ENCODE measurements at places on chromosomes 13 and 19.
A peak's percentile ranks its signal among the peaks of the same experiment; 100 is the strongest.

DNA sequence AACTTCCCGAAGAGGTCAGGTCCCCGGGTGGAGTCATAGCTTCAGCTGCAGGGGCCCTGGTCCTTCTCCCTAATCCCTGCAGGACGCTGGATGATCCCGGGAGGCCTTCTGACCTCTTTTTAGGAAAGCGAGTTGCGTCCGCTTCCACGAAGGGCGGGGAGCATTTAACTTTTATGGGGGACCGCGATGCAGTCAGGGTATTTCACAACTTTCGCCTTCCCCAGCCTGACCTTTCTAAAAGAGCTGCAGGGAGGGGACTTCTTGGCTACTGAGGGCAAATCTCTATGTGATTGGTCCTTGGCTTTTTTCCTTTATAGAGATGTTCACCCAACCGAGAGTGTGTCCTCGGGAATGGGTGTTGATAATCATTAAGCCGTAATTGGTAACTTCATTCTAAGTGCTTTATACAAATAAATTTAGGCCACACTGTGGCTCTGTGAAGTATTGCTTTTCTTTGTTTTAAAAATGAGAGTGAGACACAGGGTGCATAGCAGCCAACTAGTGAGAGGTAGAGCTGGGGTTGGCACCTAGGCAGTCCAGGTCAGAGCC is 778 bp downstream of the ZNF230 start:
- DNase-seq = no peak

DNA sequence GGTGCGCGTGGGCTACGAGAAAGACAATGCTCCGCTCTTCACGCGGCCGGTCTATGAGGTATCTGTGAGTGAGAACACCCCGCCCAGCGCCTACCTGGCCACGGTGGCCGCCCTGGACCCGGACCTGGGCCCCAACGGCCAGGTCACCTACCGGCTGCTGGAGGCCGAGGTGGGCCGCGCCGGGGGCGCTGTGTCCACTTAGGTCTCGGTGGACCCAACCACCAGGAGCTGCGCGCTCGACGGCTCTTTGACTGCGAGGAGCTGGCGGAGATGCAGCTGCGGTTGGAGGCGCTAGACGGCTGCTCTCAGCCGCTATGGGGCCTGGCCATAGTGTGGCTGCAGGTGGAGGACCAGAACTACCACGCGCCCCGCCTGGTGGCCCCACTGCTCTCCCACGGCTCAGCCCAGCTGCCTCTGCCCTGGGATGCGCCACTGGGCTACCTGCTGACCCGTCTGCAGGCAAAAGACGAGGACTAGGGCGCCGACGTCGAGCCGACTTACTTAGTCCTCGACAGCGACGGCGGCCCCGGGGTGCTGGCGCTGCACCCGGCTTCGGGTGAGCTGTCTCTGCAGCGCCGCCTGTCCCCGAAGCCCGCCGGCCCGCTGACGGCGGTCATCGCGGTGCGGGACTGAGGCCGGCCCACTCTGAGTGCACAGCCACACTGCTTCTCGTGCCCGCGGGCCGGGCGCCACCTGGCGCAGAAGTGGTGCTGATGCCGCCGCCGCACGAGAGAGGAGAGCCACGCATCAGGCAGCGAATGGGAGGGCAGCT is 173.0 kb downstream of the OLFM4 start:
- DNase-seq = no peak

DNA sequence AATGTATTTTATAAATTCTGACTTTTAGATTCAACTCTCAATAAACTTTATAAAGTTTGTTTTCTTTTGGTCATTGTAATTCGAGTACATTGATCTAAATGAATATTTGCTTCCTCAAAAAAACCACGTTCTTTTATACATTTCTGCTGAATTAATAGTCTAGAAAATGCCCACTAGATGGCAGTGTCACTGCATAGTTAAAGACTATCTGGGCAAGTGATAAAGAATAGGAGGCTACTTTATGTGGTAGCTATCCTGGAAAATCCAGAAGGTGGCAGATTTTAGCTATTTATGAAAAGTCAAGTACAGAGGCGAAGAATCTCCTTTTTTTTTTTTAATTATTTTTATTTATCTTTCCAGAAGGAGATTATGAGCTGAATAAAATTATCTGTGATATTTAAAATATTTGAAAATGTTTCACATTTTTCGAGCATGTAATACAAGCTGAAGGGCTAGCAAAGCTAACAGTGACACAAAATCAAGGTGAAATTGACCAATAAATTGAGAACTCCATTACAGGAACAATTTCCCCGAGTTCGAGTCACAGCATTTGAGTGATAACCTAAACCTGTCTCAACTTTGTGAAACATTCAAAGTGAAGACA is 221.8 kb downstream of the OLFM4 start:
- DNase-seq = peak; percentile 73

DNA sequence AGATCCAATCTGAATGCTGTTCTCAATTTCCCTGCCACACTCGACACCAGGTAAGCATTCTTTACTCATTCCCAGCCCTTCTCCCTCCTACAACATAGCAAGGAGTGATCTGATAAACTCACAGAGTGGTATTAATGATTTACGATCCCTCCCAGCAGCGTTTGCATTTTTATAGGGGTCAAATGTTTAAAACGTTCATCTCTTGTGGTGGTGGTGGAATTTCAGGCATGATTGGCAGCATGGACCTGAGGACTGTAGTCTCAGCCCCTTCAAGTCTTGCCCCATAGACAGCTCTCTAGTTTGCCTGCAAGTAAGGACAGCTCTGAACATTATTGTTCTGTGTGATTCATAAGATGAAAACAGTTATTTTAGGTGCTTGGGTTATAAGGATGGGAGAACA is 565.7 kb downstream of the EFNB2 start:
- DNase-seq = no peak

- no peak for DNase-seq
These were observed 25.8 kb downstream of the PRKD2 start for GRCh38 chr19:46691104-46691503.

- peak; percentile 46 for DNase-seq
These were observed 122.6 kb upstream of the SLC10A2 start for GRCh38 chr13:103188713-103189326.

DNA sequence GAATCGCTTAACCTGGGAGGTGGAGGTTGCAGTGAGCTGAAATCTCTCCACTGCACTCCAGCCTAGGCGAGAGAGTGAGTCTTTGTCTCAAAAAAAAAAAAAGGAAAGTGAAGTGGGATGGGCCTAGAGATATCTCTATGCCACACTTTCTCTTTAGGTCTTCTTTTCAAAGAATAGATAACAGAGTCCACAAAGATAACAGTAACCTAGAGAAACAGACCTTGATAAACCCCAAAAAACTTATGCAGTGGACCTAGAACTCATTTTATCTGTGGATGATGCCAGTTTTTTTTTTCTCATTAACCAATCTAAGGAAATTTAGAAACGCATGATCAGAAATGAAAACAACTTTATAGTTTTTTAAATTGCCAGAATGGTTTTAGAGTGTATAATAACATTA is 227.4 kb downstream of the LHFPL6 start:
- DNase-seq = no peak

GRCh38 chr19:40613690-40614621 is 12.8 kb downstream of the LTBP4 start:
- peak; percentile 73 for DNase-seq

DNA sequence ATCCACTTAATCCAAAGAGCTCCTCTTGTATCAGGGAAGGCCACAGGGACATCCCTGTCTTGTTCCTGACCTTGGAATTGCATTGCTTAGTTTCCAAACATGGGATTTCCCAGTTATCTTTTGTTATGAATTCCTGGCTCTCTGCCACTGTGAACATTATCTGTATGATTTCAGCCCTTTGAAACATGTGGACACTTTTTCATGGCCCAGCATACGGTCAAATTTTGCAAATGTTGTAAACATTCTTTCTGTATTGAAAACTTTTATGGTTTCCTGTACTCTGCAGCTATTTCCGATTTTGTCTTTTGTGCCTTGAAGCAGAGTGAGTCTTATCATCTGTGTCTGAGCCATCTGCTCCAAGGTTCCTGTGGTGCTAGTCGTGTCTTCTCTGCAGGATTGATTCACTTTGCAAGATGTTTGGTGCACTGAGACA is 4.5 kb upstream of the CFAP97D2 start:
- no peak for DNase-seq

- no peak for DNase-seq
These were observed 1.3 kb downstream of the FAM174C start for GRCh38 chr19:1276628-1277022.

- DNase-seq = peak; percentile 79
These were observed 58.7 kb upstream of the KLF5 start for GRCh38 chr13:73000027-73000674.

DNA sequence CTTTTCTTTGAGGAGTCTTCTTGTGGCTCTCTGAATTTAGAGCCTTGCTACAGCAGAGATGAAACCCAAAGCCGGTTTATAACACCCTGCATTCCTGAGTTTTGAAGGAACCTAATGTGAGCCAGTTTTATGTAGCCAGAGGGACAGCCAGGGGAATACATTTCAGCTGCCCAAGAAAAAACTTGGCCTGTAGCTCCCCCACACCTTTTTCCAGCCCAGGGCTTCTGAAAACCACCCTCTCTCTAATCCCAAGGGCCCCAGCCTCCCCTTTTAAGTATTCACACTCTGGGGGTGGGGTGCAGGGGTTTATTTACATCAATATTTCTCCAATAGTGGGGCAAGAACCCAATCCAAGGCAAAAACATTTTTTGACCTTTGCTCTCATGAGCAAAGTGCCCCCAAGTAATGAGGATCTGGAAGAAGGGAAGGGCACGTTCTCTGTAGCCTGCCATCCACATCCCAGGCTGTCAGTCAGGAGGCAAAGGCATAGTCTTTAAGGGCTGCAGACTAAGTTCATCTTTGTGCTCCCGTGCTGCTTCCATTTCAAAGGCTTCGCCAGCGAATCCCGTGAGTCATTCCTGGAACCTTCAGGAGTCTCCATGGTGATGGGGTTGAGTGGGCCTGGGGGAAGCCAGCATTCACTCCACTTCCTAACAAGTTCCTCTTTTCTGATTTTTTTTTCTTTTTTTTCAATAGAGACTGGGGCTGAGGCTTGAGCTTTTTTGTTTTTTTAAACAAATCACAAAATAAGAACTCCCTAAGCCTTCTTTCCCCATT is 33.2 kb upstream of the MEDAG start:
- DNase-seq = no peak

GRCh38 chr13:36912973-36913372 is 7.1 kb downstream of the SMAD9 start:
- no peak for DNase-seq

DNA sequence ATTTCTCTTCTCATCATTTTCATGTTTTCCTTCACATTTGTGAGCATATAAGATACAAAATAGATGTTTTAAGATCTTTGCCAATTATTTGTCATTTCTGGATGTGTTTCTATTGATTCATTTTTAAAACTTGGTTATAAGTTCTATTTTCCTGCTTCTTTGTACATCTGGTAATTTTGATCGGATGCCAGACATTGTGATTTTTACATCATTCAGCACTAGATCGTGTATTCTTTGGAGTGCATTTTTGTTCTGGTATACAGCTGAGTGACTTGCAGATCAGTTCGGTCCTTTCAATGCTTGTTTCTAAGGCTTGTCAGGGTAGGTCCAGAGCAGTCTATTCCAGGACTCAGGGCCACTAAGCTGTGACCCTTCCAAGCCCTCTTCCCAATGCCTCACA is 198.2 kb downstream of the KLF12 start:
- DNase-seq = no peak

DNA sequence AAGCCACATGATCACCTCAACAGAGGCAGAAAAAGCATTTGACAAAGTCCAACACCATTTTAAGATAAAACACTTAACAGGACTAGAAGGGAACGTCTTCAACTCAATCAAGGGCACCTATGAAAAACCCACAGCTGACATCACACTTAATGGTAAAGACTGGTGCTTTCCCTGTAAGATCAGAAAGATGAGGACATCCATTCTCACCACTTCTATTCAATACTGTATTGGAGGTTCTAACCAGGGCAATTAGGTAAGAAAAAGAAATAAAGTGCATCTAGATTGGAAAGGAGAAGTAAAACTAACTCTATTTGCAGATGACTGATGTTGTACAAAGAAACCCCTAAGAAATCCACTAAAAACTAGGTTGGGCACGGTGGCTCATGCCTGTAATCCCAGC is 11.2 kb upstream of the AKAP8 start:
- DNase-seq = no peak

Data from bronchial epithelial cell (primary cell).